ENCODE measurements at places on chromosomes 6 and 20.

- DNase-seq, result no peak
These were observed 33.7 kb upstream of the ME1 start for GRCh38 chr6:83464381-83465140.

DNA sequence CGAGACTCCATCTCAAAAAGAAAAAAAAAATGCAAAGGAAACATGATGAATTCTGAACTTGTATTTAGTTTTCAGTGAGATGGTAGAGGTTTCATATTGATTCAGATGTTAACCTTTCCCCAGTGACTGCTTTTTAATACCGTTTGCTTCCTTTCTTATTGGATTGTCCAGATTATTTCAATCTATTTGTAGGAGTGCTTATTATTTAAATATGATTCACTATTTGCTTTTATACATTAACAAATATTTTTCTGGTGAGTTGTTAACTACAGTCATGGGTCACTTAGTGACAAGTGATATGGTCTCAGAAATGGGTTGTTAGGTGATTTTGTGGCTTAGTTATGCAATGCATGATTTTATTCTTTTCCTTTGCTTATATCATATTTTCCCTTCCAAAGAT, 8.4 kb downstream of the PI3 start:
- DNase-seq, result no peak

DNA sequence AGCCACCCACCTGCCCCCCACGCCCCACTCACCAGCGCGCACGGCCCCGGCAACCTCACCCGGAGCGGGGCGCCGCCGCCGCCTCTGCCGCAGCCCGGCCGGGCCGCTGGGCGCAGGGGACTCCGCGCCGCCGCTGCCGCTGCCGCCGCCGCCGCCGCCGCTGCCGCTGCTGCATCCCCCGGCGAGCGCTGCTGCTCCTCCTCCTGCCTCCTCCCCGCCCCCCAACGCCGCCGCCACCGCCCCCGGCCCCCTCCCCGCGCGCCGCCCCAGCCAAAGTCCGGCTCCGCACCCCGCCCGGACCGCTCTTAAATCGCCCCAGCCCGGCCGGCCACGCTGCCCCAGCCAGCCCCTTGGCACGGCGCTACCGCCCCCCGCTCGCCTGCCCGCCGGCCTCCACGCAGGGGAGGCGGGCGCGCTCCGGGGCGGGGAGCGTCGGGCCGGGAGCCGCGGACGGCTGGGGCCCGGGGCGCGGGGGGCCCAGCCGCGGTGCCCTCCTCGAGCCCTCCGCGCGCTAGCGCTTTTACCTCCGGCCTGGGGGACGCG, at the start of gene SULF2:
Gene SULF2 (minus strand): TSS at position 171 of the 543 bp plus-strand sequence. CDS start 28,118 bp downstream, outside the sequence.
- DNase-seq, result no peak

DNA sequence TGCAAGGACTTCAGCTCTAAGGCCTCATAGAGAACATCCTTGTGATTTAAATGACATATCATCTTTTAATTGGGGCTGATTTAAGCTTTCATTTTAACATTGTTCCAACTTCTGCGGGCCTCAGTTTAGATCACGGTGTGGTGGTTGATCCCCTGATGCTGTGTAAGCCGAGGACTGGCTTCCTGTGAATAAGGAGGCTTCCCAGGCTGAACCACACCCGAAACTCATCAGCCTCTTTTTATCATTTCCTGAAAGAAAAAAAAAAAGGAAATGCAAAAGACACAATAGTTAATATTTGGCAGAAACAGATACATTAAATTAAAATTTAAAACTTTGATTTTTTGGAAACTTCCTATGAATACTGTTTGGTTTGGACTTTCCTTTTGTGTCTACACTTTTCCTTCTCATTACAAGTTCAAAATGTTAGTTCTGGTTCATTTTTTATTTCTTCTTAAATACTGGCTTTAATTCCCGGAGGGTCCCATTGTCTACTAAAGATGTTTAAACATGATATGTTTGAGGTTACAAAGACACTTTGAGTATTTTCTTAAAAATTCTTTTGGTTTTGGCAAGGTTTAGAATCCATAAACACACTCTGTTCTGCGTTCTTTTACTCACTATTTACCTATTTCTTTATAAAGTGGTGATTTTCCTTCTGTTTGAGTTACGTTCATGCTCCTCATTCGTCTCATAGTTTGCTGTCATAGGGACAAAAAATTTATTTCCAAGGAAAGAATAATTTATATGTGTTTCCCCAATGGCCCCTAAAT, 230.0 kb upstream of the SULF2 start:
- no peak for DNase-seq

- DNase-seq, result no peak
These were observed 1.2 kb upstream of the UFL1 start for GRCh38 chr6:96520171-96521115.

GRCh38 chr6:161073930-161074329, 82.4 kb downstream of the MAP3K4 start:
- DNase-seq, result no peak

GRCh38 chr6:100235631-100236030, 229.1 kb downstream of the SIM1 start:
- DNase-seq, result no peak

DNA sequence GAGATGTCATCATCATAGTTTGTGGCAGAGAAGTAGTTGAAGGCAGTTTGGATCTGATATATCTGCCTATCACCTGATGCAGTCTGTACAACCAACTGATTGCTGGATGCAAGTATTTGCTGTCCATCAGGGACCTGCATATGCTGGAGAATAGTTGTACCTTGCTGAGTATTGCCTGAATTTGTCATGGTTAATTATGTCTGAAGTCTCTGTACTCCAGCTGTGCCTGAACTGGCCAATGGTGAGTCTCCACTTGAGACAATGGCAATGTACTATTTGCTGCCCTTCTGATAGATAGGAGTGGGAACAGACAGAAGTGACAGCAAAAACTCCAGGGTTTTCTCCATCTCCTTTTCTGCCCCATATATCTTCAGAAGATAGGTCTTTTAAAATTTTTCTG, 531.5 kb downstream of the EPHA7 start:
- DNase-seq, result no peak
